ENCODE measurements at places on chromosomes 12 and 14. TPM values are rescaled to one million over a fixed set of nuclear protein-coding genes. Genes with fewer than 3 reads are reported as not detected.

DNA sequence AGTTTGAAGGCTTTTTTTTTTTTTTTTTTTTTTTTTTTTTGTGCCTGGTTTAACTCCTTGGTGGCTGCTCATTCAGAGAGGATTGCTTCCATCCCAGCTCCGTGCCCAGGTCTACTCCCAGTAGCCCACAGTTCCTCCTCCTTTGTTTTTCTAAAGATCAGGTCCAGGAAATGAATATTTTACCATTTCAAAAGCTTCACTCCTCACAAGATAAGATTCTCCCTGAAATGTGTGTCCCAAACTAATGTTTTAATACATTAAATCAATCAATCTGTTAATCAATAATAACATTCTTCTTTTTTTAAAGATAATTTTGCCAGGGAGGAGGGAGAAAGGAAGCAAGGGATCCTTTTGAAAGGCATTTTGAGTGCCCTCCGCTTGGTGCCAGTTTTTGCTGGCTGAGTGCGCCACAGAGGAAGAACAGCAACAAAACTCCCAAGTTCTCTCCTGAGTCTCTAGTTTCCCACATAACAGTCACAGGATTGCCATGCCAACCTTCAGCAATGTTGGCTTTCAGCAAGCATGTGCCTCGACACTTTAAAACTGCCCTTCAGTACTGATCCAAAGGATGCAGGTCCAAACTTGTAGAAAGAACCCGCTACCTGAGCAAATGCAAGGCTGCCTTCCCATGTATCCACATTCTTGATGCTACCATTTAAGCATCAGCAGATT, 99.2 kb downstream of the RMST start:
- DNase-seq = no peak
- no peaks in the 10 kb centered on the region for H3K36me3 ChIP-seq
- H3K4me3 ChIP-seq = no peak overlapping the region
- no peaks in the 10 kb centered on the region for H3K4me1 ChIP-seq
- no peak overlapping the region for H3K27ac ChIP-seq

DNA sequence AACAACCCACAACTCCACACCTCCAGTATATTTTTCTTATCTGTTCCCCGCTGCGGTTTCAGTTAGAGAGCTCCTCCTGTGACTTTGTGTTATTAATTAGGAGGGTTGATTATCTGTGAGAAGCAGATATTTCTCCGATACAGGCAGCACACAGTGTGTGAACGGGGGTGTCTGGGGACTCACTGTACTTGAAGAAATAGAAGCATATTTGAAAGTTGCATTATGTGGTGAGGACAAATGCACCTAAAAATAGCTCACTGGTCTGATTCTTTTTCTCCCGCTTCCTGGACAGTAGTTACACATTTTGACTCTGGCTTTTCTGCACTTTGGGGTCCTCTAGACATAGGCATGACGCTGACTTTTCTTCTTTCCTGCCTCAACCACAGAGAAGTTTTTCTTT, 277.7 kb downstream of the VRK1 start:
- peaks cover 2% of the 10 kb centered on the region for H3K27me3 ChIP-seq
- peaks cover 14% of the 10 kb centered on the region for H3K4me1 ChIP-seq
- H3K27ac ChIP-seq = no peak overlapping the region
- H3K36me3 ChIP-seq = no peaks in the 10 kb centered on the region

The SIX1 gene
- not detected for total RNA-seq

- no peak overlapping the region for H3K4me3 ChIP-seq
- H3K27ac ChIP-seq = no peak overlapping the region
- no peak for DNase-seq
- H3K36me3 ChIP-seq = no peaks in the 10 kb centered on the region
These were observed 53.3 kb upstream of the STK38L start for GRCh38 chr12:27190761-27191160.

DNA sequence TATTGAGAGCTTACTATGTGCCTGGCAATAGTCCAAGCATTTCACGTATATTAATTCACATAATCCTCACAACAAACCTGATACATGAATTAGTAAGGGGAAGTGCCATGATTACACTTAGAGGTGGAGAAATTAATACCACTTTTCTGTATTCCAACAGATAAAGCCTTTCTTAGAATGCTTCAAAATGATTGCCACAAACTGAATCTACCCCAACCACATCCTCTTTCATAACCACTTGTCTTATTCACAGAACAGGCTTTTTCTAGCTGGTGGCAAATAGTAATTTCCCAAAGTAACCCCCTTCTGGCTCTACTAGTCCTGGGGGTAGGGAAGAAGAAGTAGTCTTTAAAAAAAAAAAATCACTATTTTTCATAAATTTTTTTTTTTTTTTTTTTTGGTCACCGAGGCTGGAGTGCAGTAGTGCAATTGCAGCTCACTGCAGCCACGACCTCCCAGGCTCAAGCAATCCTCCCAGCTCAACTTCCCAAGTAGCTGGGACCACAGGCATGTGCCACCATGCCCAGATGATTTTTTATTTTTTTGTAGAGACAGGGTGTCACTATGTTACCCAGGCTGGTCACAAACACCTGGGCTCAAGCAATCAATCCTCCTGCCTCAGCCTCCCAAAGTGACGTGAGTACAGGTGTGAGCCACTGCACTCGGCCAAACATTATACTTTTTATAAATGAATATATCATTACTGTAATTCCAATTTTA, 59.0 kb upstream of the ARID2 start:
- H3K27ac ChIP-seq = peak overlapping the region; percentile 96
- peaks cover 15% of the 10 kb centered on the region for H3K4me1 ChIP-seq
- no peaks in the 10 kb centered on the region for H3K27me3 ChIP-seq
- no peak for DNase-seq

DNA sequence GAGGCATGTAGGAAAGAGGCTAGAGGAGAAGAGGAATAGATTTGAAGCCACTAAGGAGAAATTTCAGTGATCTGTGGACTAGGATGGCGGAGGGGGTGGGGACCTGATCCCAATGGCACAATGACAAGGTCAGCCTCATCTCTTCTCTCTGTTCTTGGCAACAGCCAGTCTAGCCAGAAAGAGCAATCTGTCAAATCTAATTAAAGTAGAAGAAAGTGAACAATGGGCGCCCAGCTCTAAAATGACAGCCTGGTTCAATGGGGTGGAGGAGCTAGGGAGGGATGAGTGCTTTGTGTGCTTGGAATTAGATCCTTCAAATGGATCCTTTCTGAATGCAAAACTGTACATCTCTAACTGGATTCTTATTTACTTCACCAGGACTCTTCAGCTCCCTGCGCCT, 37.2 kb upstream of the TUBA1C start:
- DNase-seq = no peak
- peaks cover 7% of the 10 kb centered on the region for H3K4me1 ChIP-seq
- H3K36me3 ChIP-seq = no peaks in the 10 kb centered on the region
- no peaks in the 10 kb centered on the region for H3K27me3 ChIP-seq

GRCh38 chr14:49971156-49972130, 78.6 kb downstream of the ARF6 start:
- DNase-seq = no peak
- peak overlapping the region; percentile 95 for H3K27ac ChIP-seq
- peaks cover 40% of the 10 kb centered on the region for H3K4me1 ChIP-seq
- H3K36me3 ChIP-seq = no peaks in the 10 kb centered on the region
- H3K4me3 ChIP-seq = no peak overlapping the region

DNA sequence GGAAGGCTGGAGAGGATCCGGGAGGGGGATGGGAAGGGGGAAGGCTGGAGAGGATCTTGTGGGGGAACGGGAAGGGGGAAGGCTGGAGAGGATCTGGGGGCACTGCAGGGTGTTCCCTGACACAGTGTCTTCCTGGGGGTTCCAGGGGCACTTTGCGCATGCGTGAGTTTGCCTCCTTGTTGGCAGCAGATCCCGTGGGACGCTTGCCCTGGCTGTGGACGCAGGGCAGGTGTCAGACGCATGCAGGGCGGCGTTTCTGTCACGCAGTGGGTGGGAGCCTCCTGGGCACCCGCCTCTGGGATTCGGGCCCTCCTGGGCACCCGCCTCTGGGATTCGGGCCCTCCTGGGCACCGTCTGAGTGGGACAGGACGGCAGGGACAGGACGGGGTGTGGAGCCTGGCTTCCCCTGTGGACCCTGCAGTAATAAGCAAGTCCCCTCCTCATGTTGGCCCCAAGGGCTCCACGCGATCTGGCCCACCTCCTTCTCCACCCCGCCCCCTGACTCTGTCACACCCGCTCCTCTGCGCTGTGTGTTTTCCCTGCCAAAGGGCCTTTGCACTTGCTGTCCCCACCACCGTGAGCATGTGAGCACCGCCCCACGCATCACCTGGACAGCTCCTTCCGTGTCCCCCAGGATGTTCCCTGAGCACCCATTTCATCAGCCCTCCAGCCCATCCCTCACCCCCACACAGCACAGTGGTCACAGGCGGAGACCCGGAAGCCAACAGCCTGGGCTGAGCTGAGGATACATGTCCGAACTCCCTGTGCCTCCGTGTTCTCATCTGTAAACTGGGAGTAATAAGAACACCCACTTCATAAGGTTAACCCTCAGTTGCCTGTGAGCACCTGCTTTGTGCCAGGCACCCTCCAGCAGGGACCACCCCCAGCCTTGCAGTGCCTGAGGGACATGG, 4.4 kb downstream of the MMP17 start:
- H3K27me3 ChIP-seq = peaks cover 13% of the 10 kb centered on the region
- no peak overlapping the region for H3K27ac ChIP-seq
- no peaks in the 10 kb centered on the region for H3K36me3 ChIP-seq

The STX2 gene
- 14.1 TPM for total RNA-seq

DNA sequence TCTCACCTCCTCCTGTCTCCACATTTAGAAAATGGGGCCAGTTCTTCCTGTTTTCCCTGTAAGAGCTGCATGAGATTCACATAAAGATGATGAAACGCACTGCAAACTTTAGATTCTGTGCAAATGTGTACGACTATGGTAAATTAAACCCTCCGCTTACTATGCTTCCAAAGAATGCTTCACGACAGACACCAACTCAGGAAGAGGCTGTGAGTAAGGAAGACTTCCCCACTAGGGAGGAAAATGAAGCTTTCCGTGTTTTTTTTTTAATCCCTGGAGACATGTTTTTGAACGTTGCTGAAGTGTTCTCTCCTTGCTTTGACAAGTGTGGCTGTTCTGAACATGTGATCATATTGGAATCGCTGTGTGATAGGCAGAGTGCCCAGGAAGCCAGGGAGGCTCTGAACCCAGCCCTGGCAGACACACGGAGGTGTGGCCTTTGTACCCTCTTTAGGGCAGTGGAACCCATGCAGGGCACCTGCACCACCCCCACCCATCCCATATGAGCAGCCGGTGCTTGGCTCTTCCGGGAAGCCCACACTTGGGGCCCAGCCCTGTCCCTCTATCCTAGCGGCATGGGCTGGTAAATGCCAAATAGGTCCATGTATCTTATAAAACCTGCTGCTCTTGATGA, 7.5 kb upstream of the SYNE3 start:
- no peak overlapping the region for H3K4me3 ChIP-seq
- H3K27ac ChIP-seq = peak overlapping the region; percentile 65
- peaks cover 47% of the 10 kb centered on the region for H3K4me1 ChIP-seq
- H3K27me3 ChIP-seq = no peaks in the 10 kb centered on the region

DNA sequence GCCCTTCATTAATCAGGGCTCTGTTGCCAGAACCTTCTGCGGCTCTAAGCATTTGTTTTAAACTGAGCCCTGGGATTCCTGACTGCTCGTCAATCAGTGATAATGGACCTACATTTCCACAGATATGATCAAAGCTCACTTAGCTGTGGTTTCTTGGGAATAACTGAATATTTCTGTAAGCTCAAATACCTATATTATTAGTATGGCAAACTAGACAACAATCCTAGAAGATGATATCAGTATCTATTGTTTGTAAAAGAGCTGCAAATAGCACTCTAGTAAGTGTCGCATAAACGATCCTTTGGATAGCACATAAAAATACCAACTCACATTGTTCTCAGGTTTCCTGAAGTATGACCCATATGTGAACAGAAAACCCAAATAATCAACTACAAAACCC, 150.4 kb downstream of the PPM1H start:
- DNase-seq = no peak
- H3K4me1 ChIP-seq = no peaks in the 10 kb centered on the region
- no peak overlapping the region for H3K27ac ChIP-seq
- H3K4me3 ChIP-seq = no peak overlapping the region
- H3K27me3 ChIP-seq = no peaks in the 10 kb centered on the region

The CCDC38 gene
- 0.35 TPM for total RNA-seq

- H3K4me1 ChIP-seq = peaks cover 10% of the 10 kb centered on the region
- DNase-seq = peak; percentile 56
- H3K36me3 ChIP-seq = no peaks in the 10 kb centered on the region
- H3K27me3 ChIP-seq = no peaks in the 10 kb centered on the region
- no peak overlapping the region for H3K4me3 ChIP-seq
These were observed 1.4 kb upstream of the PHC1 start for GRCh38 chr12:8912914-8913313.

The SLC6A12 gene
- 0.70 TPM for total RNA-seq

The TTC8 gene
- 1.9 TPM for total RNA-seq

The SAMD4A gene
- total RNA-seq = 1.4 TPM

DNA sequence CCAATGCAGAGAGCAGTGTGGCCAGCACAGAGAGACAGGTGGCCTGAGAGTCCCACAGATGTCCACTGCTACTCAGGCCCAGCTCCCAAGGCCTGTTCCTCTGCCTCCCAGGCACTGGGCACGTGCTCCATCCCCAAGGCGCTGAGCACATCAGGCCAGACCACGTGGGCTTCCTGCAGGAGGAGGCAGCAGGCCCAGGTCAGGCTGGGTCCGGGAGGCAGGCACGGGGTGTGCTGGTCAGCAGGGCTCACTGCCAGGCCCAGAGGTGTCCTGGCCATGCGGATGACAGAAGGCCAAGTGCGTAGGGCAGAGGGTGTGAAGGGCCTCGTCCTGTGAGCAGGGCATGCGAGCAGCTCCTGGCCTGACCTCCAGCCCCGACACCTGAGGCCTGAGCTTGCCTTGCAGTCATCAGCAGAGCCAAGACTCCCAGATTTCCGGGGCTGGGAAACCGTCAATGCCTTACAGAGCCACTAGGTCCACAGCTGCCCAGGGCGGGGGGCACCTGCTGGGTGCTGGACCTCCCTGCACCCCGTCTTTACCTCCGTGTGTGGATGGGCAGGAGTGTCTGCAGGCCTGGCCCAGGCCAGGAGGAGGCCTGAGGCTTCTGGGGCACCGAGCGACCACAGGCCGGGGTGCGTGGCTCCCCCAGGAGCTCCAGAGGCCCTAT, 14.9 kb downstream of the TRMT61A start:
- DNase-seq = no peak
- H3K27me3 ChIP-seq = no peaks in the 10 kb centered on the region
- peaks cover 8% of the 10 kb centered on the region for H3K4me1 ChIP-seq
- H3K27ac ChIP-seq = no peak overlapping the region
- no peak overlapping the region for H3K4me3 ChIP-seq

DNA sequence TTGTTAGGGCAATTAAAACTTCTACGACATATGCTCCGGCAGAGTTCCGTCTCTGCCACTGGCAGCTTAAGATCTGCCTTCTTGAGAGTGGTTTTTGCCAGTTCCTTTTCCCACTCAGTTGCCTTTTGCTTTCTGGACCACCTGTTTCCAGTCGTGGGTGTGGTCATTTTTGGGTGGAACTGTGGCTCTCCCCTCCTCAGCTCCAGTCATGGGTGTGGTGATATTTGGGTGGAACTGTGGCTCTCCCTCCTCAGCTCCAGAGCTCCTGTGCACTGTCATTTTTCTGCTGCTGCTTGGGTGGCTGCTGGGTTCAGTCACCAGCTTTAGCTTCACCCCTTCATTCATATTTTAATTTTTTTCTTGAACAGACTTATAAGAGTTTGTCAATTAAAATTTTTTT, 25.3 kb downstream of the WDR20 start:
- DNase-seq = no peak
- H3K4me3 ChIP-seq = no peak overlapping the region
- no peak overlapping the region for H3K27ac ChIP-seq
- H3K4me1 ChIP-seq = no peaks in the 10 kb centered on the region

All from natural killer cell (primary cell).